Activated CD4-positive, alpha-beta T cell treated with anti-CD3 and anti-CD28 coated beads, Interleukin-2, amount 10 ng/mL, durations not matched to agents 7 days and 5 days (primary cell): ENCODE measurements at places on chromosomes 12 and 14.

- no peak for DNase-seq
Measured at GRCh38 chr12:91902860-91903683, 242.6 kb downstream of the BTG1 start.

- DNase-seq = no peak
Measured at GRCh38 chr14:36506732-36507614, 13.1 kb downstream of the NKX2-1 start.

- no peak for DNase-seq
Measured at GRCh38 chr12:4450551-4451112, 5.0 kb upstream of the FGF6 start.

DNA sequence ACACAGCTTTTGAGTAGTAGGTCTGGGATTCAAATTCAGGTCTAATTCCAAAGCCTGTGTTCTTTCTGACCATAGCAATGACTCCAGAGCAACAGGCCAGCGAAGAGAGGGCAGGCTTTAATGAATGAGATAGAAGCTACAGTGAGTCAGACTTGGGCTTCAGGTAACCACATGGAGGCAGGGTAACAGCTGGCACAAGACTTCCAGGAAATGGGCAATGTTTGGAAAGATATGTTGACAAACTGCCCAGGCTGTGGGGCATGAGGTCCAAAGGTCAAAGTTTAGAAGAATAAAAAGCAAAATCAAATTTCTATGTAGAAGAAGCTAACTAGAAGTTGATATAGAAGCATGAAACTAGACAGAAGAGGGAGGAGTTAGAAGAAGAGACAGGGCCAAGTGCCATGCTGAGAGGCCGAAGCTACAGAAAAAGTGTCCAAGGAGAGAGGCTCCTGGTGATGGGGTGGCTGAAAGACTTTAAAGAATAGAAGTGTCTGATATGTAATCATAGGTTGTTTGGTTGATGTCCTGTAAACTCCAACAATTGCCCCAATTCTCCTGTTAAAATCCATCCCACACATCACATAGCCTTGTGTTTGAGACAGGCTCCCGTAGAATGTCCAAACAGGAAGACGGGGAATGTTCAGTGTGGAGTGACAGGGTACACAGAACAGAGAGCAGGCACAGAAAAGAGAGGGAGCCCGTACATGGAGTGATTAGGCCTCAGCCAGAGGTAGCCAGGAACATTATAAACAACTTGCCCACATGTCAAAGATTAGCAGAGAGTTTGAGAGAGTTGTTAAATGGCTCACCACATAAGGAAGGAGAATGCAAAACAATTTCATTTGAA lies 384.7 kb downstream of the CCDC91 start:
- no peak for DNase-seq

GRCh38 chr14:95311752-95312151 lies 8.0 kb downstream of the CLMN start:
- no peak for DNase-seq

DNA sequence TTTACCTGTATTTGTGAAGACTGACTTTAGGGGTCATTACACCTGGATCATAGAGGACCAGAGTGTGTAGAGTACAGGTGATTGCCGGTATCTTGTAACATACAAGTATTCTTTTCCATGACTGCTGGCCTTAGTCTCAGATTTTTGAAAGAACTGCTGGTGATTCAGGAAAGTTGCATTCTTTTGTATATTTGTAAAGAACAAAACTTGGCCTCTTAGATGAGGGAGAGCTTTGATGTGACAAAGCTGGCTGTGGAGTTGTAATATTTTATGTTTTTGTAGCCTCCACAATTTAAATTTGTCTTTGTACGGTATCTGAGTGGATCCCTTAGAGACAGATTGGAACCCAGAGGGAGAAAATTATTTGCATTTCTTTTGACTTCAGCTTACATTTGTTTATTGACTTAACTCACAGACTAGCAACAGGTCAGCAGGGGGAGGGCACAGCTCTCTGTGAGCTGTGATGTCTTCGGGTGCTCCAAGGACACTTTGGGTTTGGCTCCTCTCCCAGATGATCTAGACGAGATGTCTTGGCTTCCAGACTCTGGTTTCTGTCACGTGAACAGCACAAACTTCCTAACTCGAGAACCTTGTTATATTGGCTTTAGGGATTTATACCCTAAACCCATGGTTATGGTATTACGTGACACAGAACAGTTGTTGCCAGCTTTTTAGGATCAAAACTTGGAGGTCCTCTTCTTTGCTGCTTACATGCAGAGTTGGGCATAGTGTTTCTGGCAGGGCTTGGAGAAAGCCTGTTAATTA lies 65.9 kb downstream of the DAAM1 start:
- no peak for DNase-seq

DNA sequence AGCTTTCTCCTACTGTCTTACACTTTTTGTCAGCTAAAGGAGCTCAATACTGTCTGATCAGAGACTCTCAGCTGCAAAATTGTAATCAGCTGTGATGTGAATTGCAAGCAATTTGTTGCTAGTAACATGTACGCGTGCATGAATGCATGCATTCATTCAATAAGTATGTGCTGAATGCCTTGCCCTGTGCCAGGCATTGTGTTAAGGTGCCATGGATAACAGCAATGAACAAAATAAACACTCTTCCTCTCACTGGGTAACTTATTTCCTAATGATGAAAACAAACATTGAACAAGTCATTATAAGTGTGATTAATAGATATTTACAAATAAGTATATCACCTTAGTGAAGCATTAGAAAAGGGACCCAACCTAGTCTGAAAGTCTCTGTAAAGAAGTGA lies 163.2 kb upstream of the ARID2 start:
- no peak for DNase-seq

DNA sequence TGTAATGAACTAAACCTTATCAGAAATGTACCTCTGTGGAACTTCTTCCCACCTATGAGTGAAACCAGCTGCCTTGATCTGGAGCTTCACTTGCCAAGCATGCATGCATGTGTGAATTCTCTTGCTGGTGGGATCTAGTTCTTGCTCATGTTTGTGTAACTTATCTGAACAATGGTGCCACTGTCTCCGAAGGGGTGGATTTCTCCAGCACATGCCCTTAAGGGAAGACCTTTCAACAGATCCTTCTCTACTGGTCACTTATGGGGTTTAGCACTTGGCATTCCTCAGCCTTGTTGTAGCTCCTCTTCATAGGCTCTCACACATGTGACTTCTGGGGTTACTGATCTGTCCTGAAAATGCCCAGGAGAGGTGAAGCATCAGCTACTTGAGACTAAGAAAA lies 25.0 kb downstream of the SMOC1 start:
- DNase-seq = no peak

DNA sequence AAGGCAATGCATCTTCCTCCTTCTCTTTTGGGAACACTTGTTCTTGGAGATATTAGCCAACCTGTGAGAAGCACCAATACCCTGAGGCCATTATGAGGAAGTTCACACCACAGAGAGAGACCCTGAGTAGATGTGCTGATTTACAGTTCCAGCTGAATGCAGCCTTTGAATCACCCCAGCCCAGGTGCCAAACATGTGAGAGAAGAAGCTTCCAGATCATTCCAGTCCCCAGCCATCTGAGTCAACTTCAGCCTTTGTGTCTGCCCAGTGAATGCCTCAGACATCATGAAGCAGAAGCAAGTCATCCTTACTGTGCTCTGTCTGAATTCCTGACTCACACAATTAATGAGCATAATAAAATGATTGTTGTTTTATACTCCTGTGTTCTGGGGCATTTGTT lies 25.1 kb downstream of the C12orf42 start:
- no peak for DNase-seq

DNA sequence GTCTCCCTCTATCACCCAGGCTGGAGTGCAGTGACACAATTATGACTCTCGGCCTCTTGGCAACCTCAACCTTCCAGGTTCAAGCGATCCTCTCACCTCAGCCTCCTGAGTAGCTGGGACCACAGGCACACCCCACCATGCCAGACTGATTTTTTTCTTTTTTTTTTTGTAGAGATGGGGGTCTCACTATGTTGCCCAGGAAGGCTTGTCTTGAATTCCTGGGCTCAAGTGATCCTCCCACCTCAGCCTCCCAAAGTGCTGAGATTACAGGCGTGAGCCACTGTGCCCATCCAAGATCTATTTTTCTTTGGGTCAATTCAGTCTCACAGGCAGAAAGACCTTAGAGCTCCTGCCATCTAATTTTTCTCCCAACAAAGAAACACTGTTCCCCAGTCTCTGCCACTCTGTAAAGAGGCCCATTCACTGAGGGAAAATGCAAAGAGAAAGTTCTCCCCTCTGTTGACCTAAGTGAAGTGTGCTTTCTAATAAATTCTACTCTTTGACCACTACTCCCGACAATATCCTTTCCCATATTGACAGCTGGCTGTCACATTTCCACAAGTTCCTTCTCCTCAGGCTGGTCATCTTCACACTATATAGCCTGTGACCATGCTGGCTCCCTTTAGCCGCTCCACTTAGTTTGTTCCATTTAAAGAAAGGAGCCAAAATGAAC lies 23.3 kb downstream of the TMED8 start:
- no peak for DNase-seq
